ENCODE measurements at places on chromosomes 12 and 14.

DNA sequence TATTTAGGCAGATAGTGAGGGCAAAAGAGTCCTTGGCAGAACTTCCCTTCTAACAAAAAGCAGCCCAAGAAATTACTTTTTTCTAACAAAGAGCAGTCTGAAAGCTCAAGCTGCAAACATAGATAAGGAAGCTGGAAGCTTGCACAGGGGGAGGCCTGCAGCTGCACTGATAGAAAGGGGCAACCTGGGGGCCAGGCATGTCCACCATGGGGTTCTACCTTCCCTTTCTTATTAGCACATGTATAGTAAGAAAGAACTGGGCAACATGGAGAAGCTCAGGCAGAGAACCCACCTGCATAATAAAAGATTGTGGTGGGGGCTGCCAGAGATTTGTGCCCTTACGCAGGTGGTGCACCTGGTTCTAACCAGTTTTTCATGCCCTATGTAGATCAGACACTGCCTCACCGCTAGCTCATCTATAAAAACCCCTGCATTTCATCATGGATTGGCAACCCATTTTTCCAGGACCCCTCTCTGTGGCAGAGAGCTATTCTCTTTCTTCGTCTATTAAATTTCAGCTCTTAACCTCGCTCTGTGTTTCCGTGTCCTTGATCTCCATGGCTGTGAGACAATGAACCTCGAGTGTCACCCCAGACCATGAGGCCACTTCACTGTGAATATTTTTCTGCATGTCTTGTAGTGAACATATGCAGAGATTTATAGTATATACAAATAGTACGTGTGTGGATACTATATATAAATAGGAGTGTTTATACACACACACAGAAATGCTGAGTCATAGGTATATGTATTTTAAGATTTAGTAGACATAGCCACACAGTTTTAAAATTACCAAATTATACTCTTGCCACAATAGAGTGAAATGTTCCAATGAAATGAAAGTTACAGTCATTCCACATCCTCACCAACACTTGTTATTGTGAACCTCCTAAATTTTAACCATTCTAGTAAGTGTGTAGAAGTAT is 53.0 kb downstream of the PEX5 start:
- DNase-seq = no peak

GRCh38 chr14:49975799-49976198 is 82.9 kb downstream of the ARF6 start:
- DNase-seq = no peak

- DNase-seq = no peak
These were observed 99.3 kb downstream of the TBX5 start for GRCh38 chr12:114306646-114307045.

GRCh38 chr12:24507827-24508226 is 441.1 kb downstream of the BCAT1 start:
- DNase-seq = no peak

- no peak for DNase-seq
These were observed 63.9 kb downstream of the ARL6IP4 start for GRCh38 chr12:123044351-123044750.

DNA sequence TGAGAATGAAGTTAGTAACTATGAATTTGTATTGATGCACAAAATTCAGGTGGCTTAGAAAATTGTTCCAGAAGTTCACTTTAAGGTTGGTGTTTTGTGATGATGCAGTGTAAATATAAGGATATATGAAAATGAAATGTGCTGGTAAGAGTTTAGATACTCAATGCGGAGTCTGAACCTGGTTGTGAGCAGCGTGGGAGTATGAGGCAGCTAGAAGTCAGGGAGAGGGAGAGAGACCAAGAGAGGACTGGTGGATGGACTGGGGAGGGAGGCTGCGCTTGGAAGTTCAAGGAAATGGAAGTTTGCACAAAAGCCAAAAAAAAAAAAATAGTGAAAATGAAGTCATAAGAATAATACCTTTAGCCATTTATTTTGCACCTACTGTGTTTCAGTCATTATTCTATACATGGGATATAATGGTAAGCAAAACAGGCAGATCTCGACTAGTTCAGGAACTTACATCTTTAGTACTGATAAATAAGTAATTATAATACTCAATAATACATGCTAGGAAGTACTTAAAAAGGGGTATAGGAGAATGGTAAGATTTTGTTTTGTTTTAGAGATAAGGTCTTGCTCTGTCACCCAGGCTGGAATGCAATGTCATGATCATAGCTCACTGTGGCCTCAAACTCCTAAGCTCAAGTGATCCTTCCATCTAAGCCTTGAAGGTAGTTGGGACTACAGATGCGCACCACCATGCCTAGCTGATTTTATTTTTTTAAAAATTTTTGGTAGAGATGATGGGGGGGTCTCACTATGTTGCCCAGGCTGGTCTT is 10.0 kb upstream of the RAB21 start:
- no peak for DNase-seq

- DNase-seq = peak; percentile 8
These were observed 26.6 kb upstream of the KLRB1 start for GRCh38 chr12:9634177-9634803.

DNA sequence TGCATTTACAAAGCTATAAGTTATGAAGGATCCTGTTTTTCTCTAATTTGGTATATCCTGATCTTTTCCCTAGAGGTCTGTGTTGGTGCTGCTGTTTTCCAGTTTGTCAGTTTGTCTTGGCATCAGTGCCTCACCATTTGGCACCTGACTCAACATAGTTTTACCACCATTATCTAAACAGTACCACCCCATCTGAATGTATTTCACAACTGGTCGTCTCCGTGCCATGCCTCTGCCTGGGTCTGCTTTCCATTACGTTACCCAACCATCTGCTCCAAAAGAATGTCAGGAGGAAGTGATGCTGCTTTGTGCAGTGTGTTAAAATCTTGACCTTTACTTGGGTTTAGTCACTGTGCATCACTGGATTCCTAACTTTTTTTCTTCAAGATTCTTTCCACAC is 129.3 kb upstream of the RASSF8 start:
- DNase-seq = no peak

- no peak for DNase-seq
These were observed 71.5 kb upstream of the ARHGAP5 start for GRCh38 chr14:32005628-32006027.

DNA sequence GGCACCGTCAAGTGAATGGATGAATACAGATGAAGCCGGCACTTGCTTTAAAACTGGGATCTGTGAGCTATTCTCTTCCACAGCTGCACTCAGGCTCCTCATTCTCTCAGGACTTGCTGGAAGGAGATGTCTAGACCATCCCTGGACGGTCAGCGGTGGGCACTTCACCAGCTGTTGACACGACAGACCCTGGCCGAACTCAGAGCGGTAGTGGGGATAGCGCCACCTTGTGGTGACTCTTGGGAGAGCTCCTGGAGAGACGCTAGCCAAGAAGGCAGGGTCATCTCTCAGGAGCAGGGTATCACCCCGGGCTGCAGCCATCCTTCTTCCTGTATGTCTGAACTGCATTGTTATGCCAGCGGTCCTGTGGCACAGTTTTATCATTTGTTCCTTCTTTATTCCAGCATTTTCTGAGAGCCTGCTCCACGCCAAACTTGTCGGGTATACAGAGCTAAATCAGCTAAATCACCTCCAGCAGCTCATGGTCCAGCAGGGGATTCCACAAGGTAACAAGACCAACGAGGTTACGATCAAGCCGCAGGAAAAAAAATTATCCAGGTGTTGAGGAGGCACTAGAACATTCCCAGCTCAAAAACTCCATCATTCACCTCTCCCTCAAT is 10.0 kb downstream of the WNT1 start:
- DNase-seq = peak; percentile 21

- no peak for DNase-seq
These were observed 473.1 kb downstream of the ATP23 start for GRCh38 chr12:58414398-58414871.

- DNase-seq = no peak
These were observed 68.8 kb downstream of the MDGA2 start for GRCh38 chr14:47606566-47606965.

DNA sequence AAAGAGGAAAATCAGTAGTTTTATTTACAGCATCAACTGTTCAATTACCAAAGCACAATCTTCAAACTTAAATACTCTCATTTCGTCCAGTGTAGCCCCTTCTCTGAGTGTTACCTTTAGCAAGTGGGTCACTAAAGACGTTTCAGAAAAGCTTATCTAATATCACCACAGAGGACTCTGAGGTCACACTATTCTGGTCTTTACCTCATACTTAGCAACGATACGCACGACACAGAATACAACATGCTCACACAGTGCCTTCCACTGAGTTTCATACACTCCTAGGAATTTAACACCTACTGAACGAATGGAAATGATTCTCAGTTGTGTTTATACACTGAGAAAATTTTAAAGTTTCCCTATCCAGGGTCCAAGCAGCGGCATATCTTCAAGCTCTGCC is 2.0 kb downstream of the SYT10 start:
- DNase-seq = no peak

DNA sequence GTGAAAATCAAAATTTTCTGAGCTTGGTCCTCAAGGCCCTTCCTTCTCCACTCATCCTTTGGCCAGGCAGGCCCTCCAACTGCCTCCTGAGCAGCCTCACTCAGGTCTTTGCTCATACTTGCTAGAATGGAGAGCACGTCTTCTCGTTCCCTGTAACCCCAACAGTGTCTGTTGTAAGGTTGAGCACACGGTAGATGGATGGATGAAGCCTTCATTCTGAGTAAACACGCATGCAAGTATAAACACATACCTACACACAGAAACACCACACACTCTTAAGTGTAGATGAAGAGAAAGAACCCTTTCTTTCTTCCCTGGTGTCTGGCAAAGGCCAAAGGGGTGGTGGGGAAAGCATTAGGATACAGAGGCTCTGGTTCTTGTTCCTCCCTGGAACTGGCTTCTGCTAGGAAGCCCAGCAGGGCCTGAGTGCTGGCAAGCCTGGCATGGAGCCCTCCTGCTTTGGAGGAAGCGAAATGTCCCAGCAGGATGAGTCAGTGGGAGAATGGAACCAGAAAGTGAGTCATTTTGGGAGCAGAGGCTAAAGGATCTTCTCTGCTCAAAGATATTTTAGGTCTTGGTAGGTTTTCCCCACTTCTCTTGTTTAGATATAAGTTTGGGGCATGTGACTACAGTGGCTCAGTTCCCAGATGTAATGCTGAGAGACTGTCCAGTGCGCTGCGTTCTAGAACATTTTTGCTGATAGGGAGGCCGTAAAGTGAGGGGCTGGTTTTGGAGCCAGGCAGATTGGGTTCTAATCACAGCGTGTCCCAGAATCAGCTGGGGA is 127.4 kb downstream of the CACNA1C start:
- no peak for DNase-seq

- no peak for DNase-seq
These were observed 367.5 kb downstream of the DAD1 start for GRCh38 chr14:22221508-22221907.

DNA sequence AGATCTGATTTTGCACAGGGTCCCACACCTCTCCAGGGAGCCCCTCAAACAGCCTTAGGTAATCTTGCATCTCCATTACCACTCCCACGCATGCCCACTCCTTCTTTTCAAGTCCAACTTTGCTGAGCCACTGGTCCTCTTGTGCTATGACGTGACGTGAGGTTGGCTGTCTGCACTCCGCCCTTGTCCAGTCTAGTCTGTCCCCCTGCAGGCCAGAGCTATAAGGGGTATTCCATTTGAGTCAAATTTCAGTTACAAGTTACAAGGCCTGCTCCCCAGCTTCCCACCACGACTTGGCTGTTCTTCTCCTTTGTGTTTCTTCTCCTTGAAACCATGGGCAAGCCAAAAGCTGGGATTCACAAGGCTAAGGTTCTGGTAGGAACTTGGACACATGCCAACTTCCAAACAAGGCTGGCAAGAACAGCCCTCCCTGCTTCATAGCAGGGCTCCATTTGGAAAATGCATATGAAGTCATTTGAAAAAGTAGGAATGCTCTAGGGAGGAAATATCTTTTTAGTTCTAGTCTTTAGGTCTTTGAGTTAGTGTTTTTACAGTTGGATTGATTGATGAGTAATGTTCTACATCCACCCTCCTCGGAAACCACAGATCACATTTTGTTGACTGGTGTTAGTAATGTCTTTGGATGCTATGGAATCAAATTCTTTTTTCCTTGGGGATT is 49.1 kb downstream of the KCNA1 start:
- DNase-seq = no peak

- no peak for DNase-seq
These were observed 1.0 kb upstream of the SLC38A2 start for GRCh38 chr12:46373301-46374296.

DNA sequence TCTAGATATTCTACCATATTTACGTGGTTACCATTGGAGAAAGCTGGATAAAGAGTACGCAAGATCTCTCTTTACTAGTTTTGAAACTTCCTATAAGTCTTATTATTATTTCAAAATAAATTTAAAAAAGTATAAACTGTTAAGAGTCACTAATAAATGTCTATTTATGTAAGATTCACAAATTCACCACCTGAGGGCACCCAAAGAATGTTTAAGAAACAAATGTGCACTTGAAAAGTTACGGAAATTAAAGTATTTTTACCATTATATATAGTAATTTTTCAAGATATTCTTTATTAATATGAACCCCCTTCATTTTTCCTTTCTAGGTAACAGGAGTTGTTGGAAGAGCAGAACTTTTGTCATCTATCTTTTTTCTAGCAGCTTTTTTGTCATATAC is 11.9 kb downstream of the TMTC3 start:
- no peak for DNase-seq

DNA sequence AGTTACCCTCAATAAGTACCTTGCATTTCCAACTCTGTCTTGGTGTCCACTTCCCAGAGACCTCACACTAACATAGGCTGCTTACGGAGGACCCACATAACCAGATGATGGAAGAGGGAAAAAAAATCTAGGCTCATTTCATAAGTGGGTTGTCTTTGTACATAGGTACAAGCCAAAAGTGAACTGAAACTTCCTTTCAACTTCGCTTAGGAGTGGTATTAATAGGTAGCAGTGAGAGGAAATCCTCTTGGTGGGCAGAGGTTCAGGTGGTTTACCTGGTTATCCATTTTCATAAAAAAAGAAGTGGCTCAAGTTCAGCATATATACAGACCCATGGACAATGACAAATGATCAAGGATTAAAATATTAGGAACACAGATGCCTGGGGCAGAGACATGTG is 35.8 kb upstream of the RNU6-7 start:
- DNase-seq = no peak

GRCh38 chr12:113826805-113827538 is 139.2 kb downstream of the RBM19 start:
- DNase-seq = no peak

- DNase-seq = no peak
These were observed 11.1 kb downstream of the AQP6 start for GRCh38 chr12:49983892-49984291.
